Stimulated activated CD4-positive, alpha-beta T cell treated with anti-CD3 and anti-CD28 coated beads, Interleukin-2, amount 100 ng/mL, for 24 hours (primary cell): ENCODE measurements at places on chromosomes 12 and 14.

DNA sequence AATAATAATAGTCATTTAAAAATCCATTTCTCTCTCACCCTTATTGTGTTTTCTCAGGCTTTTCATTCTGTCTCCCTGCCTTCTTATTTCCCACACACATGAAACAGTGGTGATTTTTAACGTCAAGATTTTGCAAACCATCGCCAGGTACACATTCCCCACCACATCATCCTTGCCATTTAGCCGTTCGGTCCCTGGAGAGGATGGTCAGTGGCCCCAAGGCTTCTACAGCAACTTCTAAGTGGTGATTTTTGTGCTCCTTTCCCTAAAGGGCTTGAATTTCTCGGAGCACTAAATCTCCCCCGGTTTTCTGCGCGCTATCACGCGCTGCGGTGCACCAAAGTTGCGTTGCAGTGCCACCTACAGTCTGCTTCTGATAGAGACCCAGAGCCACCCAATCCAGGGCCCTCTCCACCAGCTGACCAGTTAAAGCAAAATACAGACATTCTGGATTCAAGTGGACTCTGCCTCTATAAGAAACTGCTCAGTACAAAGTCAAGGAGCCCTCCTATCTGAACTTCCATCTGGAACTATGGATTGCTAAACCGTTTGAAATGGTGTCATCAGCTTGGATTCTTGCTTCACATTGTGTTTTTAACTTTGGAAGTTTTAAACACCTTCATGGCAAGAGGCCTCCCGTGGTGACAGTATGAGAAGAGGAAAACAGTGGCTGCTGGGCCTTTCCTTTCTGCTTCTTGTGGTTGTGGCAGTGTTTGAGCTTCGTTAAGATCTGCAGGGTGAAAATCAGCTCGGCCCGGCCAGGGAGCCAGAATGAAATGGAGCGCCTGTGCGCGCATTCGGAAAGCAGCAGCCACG lies 234.0 kb downstream of the SPTSSA start:
- peak; percentile 71 for DNase-seq

- no peak for DNase-seq
These were observed 130.3 kb upstream of the EGLN3 start for GRCh38 chr14:34081101-34081575.

GRCh38 chr12:131121705-131122405 lies 168.1 kb downstream of the ADGRD1 start:
- DNase-seq: no peak

GRCh38 chr14:62289471-62289870 lies 527.3 kb downstream of the SNAPC1 start:
- no peak for DNase-seq

DNA sequence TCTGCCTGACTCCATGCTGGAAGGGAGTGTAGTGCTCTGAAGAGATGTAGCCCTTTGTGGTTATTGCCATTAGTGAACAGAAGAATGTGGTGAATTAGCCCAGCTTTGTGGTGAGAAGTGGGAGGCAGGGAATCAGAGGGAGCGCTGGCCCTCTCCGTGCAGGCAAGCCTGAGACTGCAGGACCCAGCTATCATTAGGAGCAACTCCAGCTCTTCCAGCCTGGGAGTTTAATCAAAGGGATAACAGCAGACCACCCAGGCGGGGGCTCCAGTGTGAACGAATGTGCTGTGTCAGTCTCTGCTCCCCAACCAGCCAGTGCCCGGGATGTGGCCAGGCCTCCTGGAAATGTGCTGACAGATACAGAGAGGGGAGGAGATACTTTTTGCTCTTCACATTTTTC lies 142.7 kb downstream of the TTLL5 start:
- no peak for DNase-seq

DNA sequence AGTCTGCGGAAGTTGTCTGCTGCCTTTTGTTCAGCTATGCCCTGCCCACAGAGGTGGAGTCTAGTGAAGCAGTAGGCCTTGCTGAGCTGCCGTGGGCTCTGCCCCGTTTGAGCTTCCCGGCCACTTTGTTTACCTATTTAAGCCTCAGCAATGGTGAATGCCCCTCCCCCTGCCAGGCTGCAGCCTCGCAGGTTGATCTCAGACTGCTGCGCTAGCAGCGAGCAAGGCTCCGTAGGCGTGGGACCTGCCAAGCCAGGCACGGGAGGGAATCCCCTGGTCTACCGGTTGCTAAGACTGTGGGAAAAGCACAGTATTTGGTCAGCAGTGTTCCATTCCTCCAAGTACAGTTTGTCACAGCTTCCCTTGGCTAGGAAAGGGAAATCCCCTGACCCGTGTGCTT lies 143.6 kb downstream of the DYRK2 start:
- no peak for DNase-seq

DNA sequence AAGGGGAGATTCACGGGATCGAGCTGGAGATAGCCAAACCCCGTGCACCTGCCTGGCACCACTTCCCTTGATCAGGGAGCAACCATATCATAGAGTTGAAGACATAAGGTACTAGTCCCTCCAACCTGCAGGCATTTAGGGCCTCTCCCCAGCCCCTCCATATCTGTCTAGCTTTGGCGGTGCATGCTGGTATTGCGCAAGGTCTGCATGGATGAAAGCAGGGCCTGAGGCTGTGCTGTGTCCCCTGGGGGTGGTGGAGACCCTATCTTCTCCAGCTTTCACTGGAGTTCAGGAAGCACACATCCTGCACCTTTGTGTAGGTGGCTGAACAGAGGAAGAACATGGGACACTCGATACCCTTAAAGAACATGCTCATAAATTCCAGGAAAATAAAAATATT lies 46.9 kb downstream of the KCTD10 start:
- no peak for DNase-seq
